Small intestine (tissue), 16 donors: ENCODE measurements at places on chromosomes 3 and 15. TPM values are rescaled to one million over a fixed set of nuclear protein-coding genes. Genes with fewer than 3 reads are reported as not detected.
A peak's percentile ranks its signal among the peaks of the same experiment; 100 is the strongest.

DNA sequence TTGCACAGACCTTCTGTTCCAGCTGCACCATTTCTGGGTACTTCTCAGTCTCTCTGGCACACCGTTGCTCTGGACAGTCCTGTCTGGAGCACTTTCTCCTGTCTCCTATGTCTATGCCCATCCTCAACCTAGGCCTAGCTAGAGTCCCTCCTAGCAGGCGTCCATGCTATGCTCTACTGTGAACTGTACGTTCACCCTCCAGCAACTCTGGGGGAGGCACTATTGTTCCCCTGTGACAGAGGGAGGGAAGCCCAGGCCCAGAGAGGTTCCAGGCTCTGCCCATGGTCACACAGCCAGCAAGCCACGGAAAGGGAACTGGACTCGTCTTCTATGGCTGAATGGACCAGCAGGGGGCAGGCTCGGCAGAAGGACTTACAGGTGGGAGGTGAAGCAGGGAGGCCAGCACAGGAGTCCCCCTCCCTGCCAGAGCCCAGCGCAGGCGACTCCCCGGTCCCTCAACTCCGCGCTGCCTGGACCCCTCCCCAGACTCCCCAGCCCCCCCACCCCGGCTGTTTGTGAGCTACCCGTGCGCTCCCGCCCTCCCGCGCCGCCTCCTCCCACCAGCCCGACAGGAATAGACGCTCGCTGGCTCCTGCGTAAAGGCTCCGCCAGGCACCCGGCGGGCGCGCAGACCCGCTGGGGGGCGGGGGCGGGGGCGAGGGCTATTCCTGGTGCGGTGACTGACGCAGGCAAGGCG is 1.7 kb upstream of the LINGO1 start:
- no peak overlapping the region for H3K4me3 ChIP-seq
- no peaks in the 10 kb centered on the region for H3K4me1 ChIP-seq
- H3K27me3 ChIP-seq, result peaks cover 16% of the 10 kb centered on the region
- H3K27ac ChIP-seq, result no peak overlapping the region
- H3K36me3 ChIP-seq, result no peaks in the 10 kb centered on the region

- H3K27ac ChIP-seq, result peak overlapping the region; percentile 33
- no peaks in the 10 kb centered on the region for H3K4me1 ChIP-seq
- H3K36me3 ChIP-seq, result no peaks in the 10 kb centered on the region
Measured at GRCh38 chr15:74291101-74292071, 55.3 kb downstream of the CCDC33 start.

- H3K27ac ChIP-seq, result no peak overlapping the region
- DNase-seq, result no peak
Measured at GRCh38 chr3:197901626-197902025, 48.4 kb upstream of the RPL35A start.

- H3K27me3 ChIP-seq, result no peaks in the 10 kb centered on the region
- no peak for DNase-seq
- H3K4me3 ChIP-seq, result no peak overlapping the region
- no peak overlapping the region for H3K27ac ChIP-seq
Measured at GRCh38 chr3:58557491-58557890, 19.7 kb downstream of the FAM107A start.

- no peak overlapping the region for H3K4me3 ChIP-seq
- H3K27ac ChIP-seq, result no peak overlapping the region
- H3K27me3 ChIP-seq, result no peaks in the 10 kb centered on the region
- H3K36me3 ChIP-seq, result no peaks in the 10 kb centered on the region
- H3K4me1 ChIP-seq, result no peaks in the 10 kb centered on the region
Measured at GRCh38 chr3:35617370-35617769, 22.0 kb upstream of the ARPP21 start.

DNA sequence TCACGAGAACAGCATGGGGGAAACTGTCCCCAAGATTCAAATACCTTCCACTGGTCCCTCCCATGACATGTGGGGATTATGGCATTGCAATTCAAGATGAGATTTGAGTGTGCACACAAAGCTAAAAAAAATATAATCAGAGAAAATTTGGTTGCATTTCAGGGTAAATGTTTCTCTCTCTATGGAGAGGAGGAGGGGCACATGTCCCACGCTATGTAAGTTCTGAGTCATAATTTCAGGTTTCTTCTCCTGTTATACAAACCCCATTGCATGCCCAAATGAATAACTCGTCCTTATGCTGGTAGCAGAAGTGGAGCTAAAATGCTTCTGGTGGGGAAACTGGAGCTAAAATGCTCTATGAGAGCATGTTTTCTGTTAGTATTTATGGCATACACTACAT is 209.7 kb upstream of the DCBLD2 start:
- H3K36me3 ChIP-seq, result no peaks in the 10 kb centered on the region
- H3K27me3 ChIP-seq, result no peaks in the 10 kb centered on the region
- H3K4me3 ChIP-seq, result no peak overlapping the region
- DNase-seq, result no peak
- H3K27ac ChIP-seq, result no peak overlapping the region

CSTA gene
- 4.5 TPM for polyA plus RNA-seq

GP5 gene
- polyA plus RNA-seq, result 0.18 TPM

TICRR gene
- 3.7 TPM for polyA plus RNA-seq
